CD4-positive, alpha-beta T cell treated with Interleukin-4 for 4 hours (primary cell): ENCODE measurements at places on chromosomes 2 and 18.

- no peak for DNase-seq
Observed at GRCh38 chr2:163775304-163775703, 39.5 kb upstream of the FIGN start.

DNA sequence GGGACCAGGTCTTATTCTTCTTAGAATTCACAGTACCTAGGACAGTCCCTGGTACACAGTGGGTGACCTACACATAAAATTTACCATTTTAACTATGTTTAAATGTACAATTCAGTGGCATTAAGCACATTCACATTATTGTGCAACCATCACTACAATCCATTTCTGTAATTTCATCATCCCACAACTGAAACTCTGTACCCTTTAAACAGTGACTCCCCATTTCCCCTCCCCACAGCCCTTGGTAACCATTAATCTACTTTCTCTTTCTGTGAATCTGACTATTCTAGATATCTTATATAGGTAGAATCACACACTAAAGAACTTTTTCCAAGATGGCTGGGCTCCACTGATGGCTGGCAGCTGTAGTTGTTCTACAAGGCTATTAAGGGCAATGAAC, 41.6 kb downstream of the GFPT1 start:
- DNase-seq = no peak

- no peak for DNase-seq
Observed at GRCh38 chr2:172093416-172094293, 8.3 kb downstream of the DLX1 start.

- DNase-seq = no peak
Observed at GRCh38 chr2:36702781-36703180, 6.3 kb downstream of the VIT start.

GRCh38 chr2:69774984-69775982, 33.3 kb downstream of the ANXA4 start:
- DNase-seq = peak; percentile 69

- peak; percentile 27 for DNase-seq
Observed at GRCh38 chr18:49459404-49460171, 857 bp downstream of the DYM start.

- DNase-seq = no peak
Observed at GRCh38 chr2:224598678-224599077, 13.5 kb upstream of the CUL3 start.

GRCh38 chr2:63755965-63756364, 85.7 kb upstream of the UGP2 start:
- no peak for DNase-seq

DNA sequence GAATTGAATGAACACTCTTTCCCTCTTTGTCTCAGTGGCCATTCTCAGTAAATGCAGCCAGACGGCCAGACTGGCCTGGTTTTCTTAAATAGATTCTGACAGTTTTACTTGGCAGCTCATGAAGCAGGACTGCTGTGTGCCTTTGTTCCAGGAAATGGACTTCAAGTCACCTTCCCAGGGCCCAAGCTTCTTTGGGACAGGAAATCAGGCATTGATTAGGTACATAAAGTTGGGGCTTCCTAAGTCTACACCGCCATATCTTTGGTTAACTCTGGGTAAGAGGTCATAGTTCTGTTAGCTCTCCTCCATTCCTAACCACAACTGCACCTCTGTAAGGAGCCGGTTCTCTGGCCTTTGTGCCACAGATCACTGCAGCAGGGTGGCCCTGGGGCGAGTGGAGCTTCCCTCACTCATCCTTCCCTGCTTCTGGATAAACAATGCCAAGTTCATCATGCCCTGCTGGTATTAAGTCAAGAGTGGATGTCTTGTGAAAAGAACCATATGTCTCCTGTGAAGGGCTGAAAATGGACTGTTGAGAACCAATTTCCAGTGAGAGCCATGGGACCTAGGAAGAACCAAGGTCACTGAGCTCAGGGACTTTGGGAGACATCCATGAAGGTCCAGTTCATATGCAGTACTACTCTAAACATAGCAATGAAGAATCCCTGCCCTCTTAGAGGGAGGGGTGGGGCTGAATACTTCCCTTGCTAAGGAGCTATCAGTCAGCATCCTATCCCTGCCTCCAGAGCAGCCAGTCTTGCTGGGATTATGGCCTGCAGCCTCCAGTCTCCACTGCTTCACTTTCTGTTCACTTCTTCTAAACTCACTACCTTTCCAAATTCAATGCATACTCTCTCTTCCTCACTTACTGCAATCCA, 122.6 kb upstream of the XPO1 start:
- no peak for DNase-seq

GRCh38 chr2:52542297-52542696, 1225.3 kb upstream of the CHAC2 start:
- no peak for DNase-seq

GRCh38 chr2:37707393-37707792, 36.0 kb upstream of the CDC42EP3 start:
- DNase-seq = no peak

- DNase-seq = no peak
Observed at GRCh38 chr18:77984833-77985232, 735.2 kb downstream of the GALR1 start.

DNA sequence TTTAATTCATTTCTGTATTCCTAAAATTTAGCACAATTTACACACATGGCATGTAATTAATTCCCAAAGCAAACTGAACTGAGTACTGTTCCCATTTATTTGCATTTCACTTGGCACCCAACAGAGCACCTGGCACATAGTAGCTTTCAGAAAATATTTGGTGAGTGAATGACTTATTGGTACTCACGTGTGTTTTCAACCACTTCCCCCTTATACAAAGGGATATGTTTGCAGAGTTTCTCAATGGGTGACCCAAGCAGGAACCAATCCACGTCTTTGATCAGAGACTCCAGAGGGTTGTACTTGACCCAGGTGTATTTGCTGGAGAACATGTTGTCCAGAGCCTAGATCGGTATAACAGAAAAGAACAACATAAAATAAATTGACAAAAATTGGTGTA, 6.6 kb downstream of the GKN2 start:
- DNase-seq = no peak

GRCh38 chr2:234429265-234429664, 67.6 kb downstream of the ARL4C start:
- no peak for DNase-seq
